Activated T-cell treated with anti-CD3 and anti-CD28 coated beads, Interleukin-2, amount 50 U/mL, for 48 hours (primary cell): ENCODE measurements at places on chromosomes 1 and 21.

DNA sequence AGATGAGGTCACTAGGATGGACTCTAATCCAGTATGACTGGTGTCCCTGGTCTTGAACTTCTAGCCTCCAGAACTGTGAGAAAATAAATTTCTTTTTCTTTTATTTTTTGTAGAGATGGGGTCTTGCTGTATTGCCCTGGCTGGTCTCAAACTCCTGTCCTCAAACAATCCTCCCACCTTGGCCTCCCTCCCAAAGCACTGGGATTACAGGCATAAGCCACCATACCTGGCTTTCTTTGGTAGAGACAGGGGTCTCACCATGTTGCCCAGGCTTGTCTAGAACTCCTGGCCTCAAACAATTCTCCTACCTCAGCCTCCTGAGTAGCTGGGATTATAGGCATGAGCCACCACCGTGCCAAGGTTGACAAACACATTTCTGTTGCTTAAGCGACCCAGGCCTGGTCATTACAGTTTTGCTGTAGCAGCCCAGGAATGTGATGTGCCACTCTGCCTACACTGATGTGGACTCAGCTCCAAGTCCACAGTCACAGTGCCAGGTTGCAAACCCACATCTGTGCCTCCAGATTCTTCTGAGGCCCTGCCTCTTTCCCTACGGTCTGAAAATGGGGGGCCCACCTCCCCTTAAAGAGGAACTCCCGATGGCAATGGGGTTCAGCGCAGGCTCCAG lies 15.9 kb downstream of the PYCR2 start:
- no peak for DNase-seq

DNA sequence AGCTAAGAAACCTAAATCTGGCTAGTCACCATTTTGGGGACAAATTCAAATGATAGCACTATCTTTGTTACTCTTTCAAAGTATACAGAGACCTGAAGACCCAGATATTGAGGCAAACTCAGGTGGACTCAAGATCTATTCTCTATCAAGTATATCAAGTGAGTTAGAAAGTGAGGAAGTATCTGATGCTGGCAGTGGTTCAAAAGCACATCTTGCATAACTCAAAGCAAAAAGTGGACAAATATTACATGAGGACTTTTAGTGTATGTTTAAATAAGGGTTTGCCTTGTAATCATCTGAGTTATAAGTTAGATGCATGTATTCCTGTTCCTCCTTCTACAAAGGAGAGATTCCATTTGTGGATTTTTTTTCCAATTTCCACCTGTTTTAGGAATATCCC lies 338.4 kb downstream of the DISC1 start:
- no peak for DNase-seq

DNA sequence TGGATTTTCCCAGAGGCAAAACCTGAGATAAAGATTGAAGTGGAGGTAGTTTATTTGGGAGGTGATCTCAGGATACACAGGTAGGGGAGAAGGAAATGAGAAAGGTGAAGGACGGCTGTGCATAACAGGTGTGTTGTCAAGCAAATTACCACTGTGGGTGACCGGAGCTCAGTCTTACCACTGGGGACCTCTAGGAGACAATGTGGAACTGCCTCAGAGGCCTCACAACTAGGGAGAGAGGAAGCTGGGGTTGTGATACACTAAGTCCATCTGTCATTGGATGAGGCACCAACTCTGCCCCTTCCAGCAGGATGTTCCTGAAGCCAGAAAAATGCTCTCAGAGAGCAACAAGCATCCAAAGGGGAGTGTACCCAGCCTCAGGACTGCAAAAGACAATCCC lies 32.6 kb downstream of the GRIK3 start:
- DNase-seq: no peak

DNA sequence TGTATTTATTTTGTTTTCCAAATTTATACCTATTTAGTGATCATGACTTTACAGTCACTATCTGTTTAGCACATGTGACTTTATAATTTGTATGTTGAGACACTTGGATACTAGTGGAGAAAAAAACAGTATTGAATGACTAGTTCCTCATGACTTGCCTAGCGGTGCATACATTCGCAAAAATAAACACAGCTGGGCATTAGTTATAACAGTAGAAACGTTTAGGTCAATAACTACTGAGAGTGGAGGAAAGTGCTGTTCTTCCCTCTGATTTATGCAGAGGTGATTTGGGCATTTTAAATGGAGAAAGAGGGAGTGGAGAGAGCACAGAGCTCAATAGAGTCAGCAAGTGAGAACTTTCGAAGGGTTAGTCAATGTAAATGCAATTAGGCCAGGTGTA lies 1679.0 kb upstream of the B3GALT2 start:
- no peak for DNase-seq

GRCh38 chr1:56877973-56878372 lies 23.4 kb downstream of the C8A start:
- DNase-seq: no peak

- no peak for DNase-seq
These were observed 5.4 kb downstream of the CELF3 start for GRCh38 chr1:151711044-151711800.

DNA sequence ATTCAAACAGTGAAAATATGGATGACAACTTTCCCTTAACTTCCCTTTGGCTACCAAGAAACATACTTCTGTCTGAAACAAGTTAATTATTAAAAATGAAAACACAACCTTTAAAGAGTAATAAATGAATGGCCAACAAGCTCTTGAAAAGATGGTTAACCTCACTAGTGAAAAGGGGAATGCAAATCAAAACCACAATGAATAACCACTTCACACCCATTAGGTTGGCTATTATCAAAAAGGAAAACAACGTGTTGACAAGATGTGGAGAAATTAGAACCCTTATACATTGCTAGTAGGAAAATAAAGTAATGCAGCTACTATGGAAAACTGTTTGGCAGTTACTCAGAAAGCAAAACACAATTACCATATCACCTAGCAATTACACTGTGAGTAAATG lies 14.1 kb downstream of the COP1 start:
- DNase-seq: no peak
